ENCODE measurements at places on chromosomes 2 and 18.

DNA sequence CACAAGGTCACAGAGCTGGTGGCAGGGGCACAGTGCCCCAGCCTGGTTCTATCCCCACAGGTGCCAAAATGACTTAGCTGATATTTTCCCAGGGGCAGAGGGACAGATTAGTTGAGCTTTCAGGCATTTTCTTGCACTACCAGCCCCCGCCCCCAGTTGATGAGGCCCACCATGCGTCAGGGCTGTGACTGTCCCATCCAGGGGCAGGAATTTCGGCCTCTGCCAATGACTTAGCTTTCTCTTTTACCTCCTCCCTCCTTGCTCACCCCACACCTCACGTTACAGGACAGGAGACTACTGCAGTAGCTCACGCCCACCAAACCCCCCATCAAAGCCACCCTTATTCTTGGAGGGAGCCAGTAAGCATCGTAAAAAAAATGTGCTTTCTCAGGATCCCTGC lies 31.5 kb downstream of the MRO start:
- DNase-seq: no peak

- no peak for DNase-seq
Observed at GRCh38 chr2:150627526-150627925, 140.1 kb upstream of the RND3 start.

DNA sequence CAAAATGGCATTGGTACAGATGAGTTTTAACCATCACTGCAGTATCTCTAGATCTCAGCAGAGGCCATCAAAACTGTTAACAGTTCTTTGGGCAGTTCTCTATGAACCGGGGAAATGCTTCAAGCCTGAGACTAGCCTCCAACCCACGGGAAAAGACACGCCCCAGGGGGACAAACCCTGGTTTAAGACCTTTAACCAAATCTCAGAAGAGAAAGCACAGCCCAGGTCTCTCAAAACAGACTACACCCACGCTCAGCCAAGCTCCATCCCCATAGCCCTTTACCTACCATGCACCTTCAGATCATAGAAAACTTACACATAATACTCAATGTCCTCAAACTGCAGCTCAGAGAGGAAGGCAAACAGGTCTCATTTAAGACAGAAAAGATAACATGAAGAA lies 78.3 kb downstream of the TMEM163 start:
- no peak for DNase-seq

DNA sequence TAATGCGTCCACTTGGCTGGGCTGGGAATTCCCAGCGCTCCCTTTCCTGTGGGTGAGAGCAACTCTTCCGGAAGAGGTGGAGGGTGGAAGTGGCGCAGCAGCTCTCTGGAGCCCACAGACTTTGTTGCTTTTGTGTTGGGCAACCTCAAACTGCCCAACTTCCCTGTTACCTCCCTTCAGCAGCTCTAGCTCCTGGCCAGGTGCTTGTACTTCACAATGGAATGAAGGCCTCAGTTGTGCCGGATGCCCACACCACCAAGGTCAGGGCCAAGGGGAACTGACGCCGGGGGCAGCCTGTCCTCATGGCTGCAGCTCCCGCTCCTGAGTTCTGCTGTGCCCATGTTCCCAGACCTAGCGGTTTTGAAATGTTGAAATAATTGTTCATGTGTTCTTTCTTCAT lies 322.9 kb downstream of the GALR1 start:
- no peak for DNase-seq

- DNase-seq: no peak
Observed at GRCh38 chr2:48435909-48436308, 94.0 kb upstream of the STON1 start.

GRCh38 chr2:22517141-22517540 lies 867.8 kb upstream of the KLHL29 start:
- no peak for DNase-seq

DNA sequence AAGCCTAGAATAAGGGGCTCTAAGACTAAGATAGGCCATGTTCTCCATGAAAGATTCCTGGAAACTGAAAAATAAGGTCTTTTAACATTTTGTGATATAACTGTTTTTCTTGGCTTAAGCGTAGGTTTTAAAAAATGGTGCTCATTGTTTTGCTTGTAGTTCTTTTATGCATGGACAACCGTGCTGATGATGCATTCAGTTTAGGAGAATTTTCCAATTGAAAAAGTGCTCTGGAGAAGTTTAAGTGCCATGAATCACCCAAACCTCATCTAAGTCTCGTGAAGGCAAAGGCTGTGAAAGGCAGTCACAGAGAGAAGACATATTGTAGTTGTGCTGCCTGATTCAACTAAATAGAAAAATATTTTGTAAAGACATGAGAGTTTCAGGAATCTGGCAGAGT lies 111.8 kb upstream of the GAREM1 start:
- DNase-seq: no peak

- no peak for DNase-seq
Observed at GRCh38 chr2:43270930-43271615, 44.7 kb upstream of the ZFP36L2 start.

DNA sequence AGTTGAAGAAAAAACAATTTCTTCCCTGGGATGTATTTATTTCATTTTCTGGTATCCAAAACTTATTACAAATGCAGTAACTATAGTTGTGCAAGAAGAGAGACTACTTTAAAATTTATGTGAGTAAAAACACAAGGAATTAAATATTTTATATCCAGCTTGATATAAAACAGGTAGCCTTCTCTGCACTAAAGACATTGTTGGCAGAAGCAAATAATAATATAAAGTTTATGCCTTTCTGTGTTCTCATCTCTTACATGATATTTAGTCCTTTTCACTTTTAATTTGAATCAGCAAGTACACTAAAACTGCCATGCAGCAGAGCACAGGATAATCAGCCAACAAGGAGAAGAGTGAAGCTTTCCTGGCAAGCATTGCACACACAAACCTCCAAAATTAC lies 352.7 kb downstream of the ARL6IP6 start:
- DNase-seq: no peak
